ENCODE measurements at places on chromosomes 7 and 10.

- no peak for DNase-seq
Observed at GRCh38 chr7:11233871-11234270, 260.2 kb downstream of the PHF14 start.

GRCh38 chr7:155586843-155587440 is 40.6 kb upstream of the CNPY1 start:
- no peak for DNase-seq

GRCh38 chr10:12369982-12370381 is 20.6 kb downstream of the CAMK1D start:
- DNase-seq, result no peak

DNA sequence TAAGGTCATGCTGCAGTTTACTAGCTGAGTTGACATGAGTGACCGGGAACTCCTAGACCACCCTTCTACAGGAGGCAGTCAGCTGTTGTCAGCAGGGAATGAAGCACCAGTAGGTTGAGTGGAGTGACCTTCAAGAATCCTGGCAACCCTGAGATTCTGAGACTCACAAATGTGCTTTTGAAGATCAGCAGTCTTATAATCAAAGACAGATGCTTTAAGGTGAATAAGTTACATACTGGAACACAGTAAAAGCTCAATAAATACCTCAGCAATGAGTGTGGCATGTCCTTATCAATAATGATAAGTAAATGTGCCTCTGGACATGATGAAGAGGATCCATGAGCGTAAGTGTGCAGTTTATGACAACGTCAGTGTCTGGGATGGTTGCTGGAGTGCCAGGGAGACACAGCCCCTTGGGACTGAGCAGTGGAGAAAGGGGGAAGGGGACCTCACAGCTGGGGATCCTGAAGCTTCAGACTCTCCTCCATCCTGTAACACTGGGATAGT is 11.9 kb upstream of the OR6V1 start:
- no peak for DNase-seq

GRCh38 chr10:112912410-112912928 is 37.6 kb upstream of the TCF7L2 start:
- DNase-seq, result no peak

- DNase-seq, result peak; percentile 73
Observed at GRCh38 chr10:79070606-79071395, 2.0 kb downstream of the ZMIZ1 start.

- no peak for DNase-seq
Observed at GRCh38 chr10:51109801-51110533, 35.7 kb downstream of the PRKG1 start.

- DNase-seq, result no peak
Observed at GRCh38 chr7:83708531-83708930, 59.6 kb upstream of the SEMA3E start.

- DNase-seq, result peak; percentile 59
Observed at GRCh38 chr10:98349508-98349922, 65.5 kb downstream of the PYROXD2 start.

- DNase-seq, result no peak
Observed at GRCh38 chr7:130897515-130898419, 163.8 kb upstream of the KLF14 start.

GRCh38 chr10:58044072-58044471 is 223.6 kb downstream of the IPMK start:
- DNase-seq, result no peak

DNA sequence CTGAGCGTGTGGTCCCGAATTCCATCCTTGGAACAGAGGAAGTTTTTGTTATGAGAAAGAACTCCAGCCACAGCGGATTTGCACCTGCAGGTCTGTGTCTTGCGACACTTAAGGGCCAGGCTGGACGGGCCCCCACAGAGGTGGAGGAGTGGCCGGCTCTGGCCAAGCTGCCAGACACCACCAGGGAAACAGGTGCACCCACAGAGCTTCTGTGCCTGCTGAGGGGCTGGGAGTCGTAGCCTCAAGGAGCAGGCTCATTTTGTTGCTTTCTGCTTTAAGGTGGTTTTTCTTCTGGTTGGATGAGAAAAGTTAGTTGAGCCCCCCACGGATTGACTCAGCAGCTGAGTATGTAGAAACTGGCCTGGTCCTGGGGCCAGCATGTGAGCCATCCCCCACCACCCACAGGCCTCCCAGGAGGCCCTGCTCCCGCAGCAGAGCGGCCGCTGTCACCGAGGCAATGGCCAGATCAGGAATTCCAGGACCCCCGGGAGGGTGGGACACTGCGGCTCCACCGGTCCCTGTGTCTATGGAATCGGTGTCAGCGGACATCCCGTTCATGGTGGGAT is 41.9 kb downstream of the NKX6-2 start:
- DNase-seq, result no peak

DNA sequence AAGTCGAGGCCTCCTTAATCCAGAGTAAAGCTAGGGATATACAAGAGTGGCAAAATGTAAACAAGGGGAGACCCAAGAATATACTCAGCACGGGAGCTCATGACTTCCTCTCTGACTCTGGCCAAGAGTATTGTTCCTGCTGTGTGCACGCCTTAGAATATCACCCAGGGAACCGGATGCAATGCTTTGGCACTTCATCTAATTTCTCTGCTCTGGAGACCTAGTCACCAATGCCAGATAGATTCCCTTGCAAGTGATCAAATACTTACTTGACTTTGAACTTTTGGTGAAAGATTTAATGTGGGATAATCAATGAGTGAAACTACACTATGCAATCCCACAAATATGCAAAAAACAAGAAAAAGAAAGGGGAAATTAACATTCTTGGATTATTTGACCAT is 695.5 kb downstream of the INHBA start:
- DNase-seq, result peak; percentile 82

- DNase-seq, result peak; percentile 53
Observed at GRCh38 chr7:5997210-5997808, 11.5 kb downstream of the PMS2 start.

- no peak for DNase-seq
Observed at GRCh38 chr10:86348321-86349210, 18.0 kb downstream of the GRID1 start.

GRCh38 chr10:37752334-37752875 is 105.0 kb downstream of the ZNF248 start:
- DNase-seq, result no peak

- no peak for DNase-seq
Observed at GRCh38 chr7:92025260-92025659, 84.6 kb downstream of the AKAP9 start.

DNA sequence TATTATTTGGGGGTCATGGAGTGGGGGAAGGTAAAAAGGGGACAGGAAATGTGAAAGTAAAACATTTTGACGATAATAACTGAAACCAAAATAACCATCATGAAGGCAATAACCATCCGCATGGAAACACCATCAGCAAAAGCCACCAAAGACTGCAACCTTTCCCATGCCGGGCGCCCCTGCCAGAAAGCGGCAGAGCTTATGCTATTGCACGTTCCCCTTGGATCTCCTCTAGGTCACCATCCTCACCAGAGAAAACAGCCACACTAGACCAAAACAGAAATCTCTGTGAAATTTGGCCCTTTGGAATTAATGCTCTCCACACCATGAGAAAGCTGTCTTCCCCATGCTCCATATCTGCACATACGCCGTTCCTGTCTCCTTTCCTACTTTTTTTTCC is 31.1 kb downstream of the DRGX start:
- no peak for DNase-seq

DNA sequence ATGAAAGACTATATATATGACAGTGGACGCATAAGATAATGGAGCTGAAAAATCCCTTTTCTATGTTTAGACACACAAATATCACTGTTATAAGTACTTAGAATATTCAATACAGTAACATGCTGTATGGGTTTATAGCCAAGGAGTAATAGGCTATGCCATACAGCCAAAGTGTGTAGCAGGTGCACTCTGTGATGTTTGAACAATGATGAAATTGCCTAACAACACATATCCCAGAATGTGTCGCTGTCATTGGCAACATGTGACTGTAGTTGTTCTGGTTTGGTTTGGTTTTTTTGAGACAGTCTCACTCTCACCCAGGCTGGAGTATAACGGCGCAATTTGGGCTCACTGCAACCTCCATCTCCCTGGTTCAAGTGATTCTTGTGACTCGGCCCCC is 26.1 kb downstream of the NOM1 start:
- no peak for DNase-seq

- DNase-seq, result no peak
Observed at GRCh38 chr7:6268023-6268900, 4.2 kb downstream of the CYTH3 start.

DNA sequence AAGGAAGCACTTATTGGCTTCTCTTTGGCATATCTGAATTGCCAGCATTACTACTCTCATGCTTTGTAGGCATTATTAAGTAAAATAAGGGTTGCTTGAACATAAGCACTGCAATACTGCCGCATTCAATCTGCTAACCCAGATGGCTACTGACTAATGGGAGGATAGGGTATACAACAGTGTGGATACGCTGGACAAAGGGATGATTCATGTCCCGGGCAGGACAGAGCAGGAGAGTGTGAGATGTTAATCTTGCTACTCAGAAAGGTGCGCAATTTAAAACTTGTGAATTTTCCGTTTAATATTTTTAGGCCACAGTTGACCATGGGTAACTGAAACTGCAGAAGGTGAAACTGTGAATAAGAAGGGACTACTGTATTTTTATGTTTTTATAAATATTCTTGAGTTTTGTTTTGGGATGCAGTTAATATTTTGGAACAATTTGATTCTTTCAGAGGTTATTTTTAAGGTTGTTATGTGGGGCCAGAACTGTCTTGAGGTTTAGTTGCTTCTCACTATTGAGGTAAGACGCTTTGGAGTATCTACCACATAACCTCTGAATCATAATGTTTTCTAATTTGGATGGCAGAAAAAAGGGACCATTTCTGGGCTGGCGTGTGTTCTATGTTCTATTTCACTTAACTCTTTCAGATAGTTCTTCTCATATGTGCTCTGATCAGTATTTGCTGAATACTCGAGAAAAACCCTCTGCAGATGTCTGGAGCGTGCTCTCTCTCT is 75.7 kb upstream of the SYPL1 start:
- no peak for DNase-seq

DNA sequence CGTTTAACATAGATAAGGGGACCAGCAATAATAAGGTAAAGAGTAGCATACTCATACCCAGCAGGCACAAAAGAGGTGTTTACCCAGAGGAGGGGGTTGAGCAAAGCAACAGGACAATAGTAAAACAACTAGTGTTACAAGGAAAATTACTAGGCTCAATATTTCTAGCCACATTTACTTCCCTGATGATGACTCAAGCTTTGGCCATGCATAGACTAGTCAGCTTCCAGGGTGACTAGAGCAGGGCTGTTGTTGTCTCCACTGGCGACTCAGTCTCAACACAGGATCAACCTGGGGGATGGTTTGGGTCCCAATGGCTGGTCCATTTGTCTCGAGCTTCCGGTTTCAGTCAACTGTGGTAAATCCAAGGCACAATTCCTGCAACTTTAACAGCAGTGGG is 217.7 kb upstream of the KCND2 start:
- peak; percentile 6 for DNase-seq

All from Kasumi-1 (cell line).